B cell (primary cell): ENCODE measurements at places on chromosomes 3 and 15. TPM values are rescaled to one million over a fixed set of nuclear protein-coding genes. Genes with fewer than 3 reads are reported as not detected.

GRCh38 chr3:129718201-129718600 is 111.7 kb upstream of the PLXND1 start:
- peaks cover 3% of the 10 kb centered on the region for H3K36me3 ChIP-seq
- H3K4me3 ChIP-seq = no peak overlapping the region
- H3K4me1 ChIP-seq = no peaks in the 10 kb centered on the region
- DNase-seq = no peak
- no peaks in the 10 kb centered on the region for H3K27me3 ChIP-seq

- H3K4me3 ChIP-seq = no peak overlapping the region
- H3K36me3 ChIP-seq = peaks cover 2% of the 10 kb centered on the region
- no peaks in the 10 kb centered on the region for H3K27me3 ChIP-seq
- H3K27ac ChIP-seq = no peak overlapping the region
- H3K4me1 ChIP-seq = peaks cover 9% of the 10 kb centered on the region
These were observed 19.1 kb downstream of the HSPBAP1 start for GRCh38 chr3:122774564-122774963.

- no peaks in the 10 kb centered on the region for H3K4me1 ChIP-seq
- H3K36me3 ChIP-seq = no peaks in the 10 kb centered on the region
- no peak for DNase-seq
These were observed 420.6 kb downstream of the TUSC7 start for GRCh38 chr3:117130222-117130621.

- DNase-seq = peak; percentile 36
- no peak within 1 kb of the TSS for H3K27ac ChIP-seq
- peaks cover 16% of the 10 kb centered on the region for H3K4me1 ChIP-seq
These were observed at the start of gene CYFIP1 for GRCh38 chr15:22980189-22981050. Gene CYFIP1 (minus strand): TSS chr15:22980368. CDS start chr15:22947285, 33,083 bp downstream.

DNA sequence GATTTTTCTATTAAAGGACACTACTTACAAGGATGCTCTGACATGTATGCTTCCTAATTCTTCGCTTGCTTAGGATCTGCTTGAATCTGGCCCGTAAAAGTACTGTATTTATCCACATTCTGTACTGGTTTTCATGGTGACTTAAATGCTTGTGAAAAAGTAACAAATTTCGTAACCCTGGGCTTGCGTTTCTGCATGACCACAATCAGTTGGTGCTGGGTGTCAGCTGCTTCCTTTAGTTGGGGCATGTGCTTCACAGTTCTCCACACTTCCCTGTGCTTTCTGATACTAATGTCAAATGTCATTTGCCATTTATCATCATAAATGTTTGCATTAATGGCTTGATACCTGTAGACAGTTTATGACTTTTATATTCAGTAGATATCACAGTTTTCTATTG is 218.4 kb upstream of the MLF1 start:
- no peaks in the 10 kb centered on the region for H3K27me3 ChIP-seq
- H3K27ac ChIP-seq = no peak overlapping the region
- peaks cover 4% of the 10 kb centered on the region for H3K4me1 ChIP-seq
- no peak overlapping the region for H3K4me3 ChIP-seq

GRCh38 chr3:141305436-141305835 is 62.9 kb upstream of the ZBTB38 start:
- no peak overlapping the region for H3K4me3 ChIP-seq
- H3K36me3 ChIP-seq = no peaks in the 10 kb centered on the region
- H3K27ac ChIP-seq = no peak overlapping the region

- no peak overlapping the region for H3K27ac ChIP-seq
- H3K4me3 ChIP-seq = no peak overlapping the region
- no peaks in the 10 kb centered on the region for H3K36me3 ChIP-seq
- DNase-seq = no peak
These were observed 73.5 kb upstream of the ALDH1A3 start for GRCh38 chr15:100806157-100806556.

- DNase-seq = no peak
- peaks cover 5% of the 10 kb centered on the region for H3K4me1 ChIP-seq
- no peak overlapping the region for H3K4me3 ChIP-seq
These were observed 47.1 kb upstream of the CTDSPL start for GRCh38 chr3:37814547-37814946.

GRCh38 chr3:187689984-187690383 is 12.4 kb downstream of the RTP2 start:
- DNase-seq = no peak
- H3K4me1 ChIP-seq = no peaks in the 10 kb centered on the region
- no peak overlapping the region for H3K27ac ChIP-seq
- H3K4me3 ChIP-seq = no peak overlapping the region
- no peaks in the 10 kb centered on the region for H3K36me3 ChIP-seq

SEMA3G gene
- total RNA-seq = 0.27 and 0.42 TPM in 2 replicates

ZIC4 gene
- not detected in 2 replicates for total RNA-seq

GATM gene
- total RNA-seq = 16.6 and 18.2 TPM in 2 replicates

CFAP100 gene
- not detected in 2 replicates for total RNA-seq

LRRC31 gene
- total RNA-seq = not detected in 2 replicates
